Choroid plexus epithelial cell (primary cell): ENCODE measurements at places on chromosomes 11 and 22.

DNA sequence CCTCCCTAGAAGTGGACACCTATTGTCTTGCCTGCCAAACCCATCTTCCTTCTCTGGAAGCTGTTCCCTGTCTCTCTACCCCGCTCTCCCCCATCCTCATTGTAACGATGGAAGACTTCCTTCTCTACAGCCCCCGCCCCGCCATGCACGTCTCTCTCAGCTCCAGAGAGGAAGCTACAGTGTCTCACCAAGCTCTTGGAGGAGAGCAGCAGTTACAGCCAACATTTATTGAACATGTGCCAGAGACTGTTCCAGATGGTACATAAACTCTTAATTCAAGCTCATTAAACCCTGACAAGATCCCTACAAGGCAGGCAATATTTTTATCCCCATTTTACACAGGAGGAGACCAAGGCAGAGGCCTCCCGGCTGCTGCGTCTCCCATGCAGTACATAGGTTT, 15.1 kb downstream of the MCHR1 start:
- no peak for DNase-seq

- peak; percentile 95 for DNase-seq
Observed at GRCh38 chr11:40293655-40294348, 1165.7 kb downstream of the LRRC4C start.

GRCh38 chr22:44259366-44260215, 53.2 kb downstream of the SHISAL1 start:
- DNase-seq, result no peak

DNA sequence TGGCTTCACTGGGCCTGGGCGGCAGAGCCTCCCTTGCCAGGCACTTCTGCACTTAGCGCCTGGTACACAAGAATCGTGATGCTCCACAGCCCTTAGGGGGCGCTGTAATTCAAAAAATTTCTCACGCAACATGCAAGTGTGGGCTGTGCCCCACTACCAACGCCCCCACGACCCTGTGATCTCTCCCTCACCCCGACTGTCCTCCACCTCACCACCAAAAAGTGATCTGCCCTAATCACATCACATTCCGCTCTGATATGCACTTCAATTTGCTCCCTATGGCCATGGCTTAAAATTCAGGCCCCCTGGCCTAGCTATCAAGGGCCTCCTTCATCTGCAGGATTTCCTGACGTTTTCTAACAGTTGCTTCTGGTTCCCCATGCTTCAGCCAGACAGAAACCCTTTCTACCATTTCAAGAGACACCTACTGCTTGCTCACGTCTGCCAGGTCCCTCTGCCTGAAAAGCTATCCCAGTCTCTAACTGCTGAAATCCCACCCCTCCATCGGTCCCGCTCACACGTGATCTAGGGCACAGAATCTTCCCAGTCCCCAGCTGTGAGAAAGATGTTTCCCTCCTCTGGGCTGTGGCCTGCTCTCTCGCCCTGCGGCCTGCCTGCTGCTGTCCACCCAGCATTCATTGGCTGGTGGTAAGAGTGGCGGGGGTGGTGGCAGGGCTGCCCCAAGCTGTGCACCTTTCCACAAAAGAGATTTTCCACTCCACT, 27.9 kb upstream of the LRRC32 start:
- DNase-seq, result no peak

DNA sequence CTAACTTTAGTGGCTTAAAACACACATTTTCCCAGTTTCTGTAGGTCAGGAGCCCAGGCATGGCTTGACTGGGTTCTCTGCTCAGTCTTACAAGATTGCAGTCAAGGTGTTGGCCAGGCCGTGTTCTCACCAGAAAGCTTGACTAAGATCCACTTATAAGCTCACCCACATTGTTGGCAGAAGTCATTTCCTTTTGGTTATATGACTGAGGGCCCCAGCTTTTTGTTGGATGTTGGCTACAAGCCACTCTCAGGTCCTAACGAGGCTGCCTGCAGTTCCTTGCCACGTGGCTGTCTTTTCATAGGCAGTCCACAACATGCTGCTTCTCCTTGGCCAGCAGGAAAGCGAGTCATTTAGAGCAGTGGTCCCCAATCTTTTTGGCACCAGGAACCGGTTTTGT, 79.3 kb upstream of the CRTAM start:
- DNase-seq, result no peak

DNA sequence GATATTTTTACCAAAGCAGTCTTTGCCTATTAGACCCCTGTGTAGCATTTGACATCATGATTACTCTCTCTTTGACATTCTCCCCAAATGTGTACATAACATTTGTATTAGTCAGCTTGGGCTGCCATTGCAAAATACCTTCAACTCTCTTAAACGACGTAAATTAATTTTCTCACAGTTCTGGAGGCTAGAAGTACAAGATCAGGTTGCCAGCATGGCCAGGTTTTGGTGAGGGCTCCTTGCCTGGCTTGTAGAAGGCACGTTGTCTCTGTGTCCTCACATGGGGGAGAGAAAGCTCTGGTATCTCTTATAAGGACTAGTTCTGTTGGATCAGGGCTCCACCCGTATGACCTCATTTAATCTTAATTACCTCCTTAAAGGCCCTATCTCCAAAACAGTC, 12.3 kb upstream of the DLAT start:
- DNase-seq, result peak; percentile 88

GRCh38 chr22:25748140-25748539, 6.2 kb downstream of the MYO18B start:
- DNase-seq, result no peak

DNA sequence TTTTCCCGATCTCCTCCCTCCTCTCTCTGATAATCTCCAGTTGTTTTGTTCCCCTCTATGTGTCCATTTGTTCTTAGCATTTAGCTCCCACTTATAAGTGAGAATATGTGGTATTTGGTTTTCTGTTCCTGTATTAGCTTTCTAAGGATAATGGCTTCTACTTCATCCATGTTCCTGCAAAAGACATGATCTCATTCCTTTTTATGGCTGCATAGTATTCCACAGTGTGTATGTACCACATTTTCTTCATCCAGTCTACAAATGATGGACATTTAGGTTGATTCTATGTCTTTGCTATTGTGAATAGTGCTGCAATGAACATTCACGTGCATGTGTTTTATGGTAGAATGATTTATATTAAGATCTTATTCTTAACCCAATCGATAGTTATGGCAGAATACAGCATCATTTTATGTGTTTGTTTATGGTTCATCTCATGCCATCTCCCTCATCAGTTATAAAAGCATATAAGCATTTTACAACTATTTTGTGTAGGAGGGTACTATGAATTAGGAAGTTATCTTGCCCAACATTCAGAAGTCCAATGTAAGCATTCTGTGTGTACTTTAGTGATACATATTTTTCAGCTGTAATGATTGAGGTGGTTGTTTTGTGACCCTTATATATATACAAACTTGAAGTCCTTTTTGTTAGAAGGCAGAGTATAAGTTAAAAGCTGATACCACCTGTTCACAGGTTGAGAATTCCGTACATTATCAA, 3.2 kb downstream of the MS4A3 start:
- no peak for DNase-seq

DNA sequence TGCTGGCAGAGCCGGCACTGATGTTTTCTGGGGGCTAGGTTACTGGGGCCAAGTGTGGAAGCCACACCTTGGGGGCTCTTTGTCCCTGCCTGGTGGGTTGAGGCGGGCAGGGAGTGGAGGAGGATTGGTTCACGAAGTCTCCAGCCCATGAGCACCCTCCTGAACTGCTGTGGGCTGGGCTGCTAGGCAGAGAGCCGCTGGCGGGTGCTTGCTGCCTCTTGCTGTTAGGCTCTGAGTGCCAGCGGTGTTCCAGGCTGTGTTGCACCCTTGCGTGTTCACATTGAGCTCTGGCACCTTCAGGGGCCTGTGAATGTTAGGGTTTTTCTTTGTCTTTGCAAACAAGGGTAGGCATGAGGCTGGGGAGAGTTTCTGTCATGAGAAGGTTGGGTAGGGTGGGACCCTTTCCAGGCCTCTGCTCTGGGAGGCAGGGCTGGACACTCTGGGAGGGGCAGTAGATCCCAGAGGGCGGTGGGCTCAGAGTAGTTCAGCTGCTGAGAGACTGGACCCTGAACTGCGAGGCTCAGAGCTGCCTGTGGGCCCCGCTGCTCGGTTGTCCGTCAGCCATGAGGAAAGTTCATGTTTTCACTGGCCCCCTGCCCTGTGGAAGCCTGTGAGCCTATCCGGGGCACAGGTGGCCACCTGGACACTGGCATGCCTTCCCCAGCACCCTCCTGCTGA, 24.0 kb upstream of the TMEM191C start:
- no peak for DNase-seq

- DNase-seq, result no peak
Observed at GRCh38 chr11:129418039-129418438, 42.4 kb downstream of the BARX2 start.

DNA sequence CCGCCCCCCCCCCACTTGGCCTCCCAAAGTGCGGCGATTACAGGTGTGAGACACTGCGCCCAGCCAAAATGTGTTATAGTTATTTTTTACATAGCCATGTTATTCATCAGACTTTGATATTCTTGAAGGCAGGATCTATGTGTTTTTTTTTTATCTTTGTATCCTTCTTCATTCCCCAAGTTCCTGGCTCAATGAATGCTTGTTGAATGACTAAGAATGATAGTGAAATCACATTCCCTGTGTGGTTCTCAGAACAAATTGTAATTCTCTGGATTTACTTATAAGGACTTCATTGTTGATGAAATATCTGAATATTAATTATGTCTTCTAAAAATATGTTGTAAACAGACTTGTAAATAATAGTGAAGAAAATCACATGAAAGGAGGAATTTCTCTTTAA, 33.5 kb downstream of the MMP7 start:
- peak; percentile 54 for DNase-seq

- no peak for DNase-seq
Observed at GRCh38 chr11:82842019-82842418, 58.2 kb downstream of the PRCP start.

DNA sequence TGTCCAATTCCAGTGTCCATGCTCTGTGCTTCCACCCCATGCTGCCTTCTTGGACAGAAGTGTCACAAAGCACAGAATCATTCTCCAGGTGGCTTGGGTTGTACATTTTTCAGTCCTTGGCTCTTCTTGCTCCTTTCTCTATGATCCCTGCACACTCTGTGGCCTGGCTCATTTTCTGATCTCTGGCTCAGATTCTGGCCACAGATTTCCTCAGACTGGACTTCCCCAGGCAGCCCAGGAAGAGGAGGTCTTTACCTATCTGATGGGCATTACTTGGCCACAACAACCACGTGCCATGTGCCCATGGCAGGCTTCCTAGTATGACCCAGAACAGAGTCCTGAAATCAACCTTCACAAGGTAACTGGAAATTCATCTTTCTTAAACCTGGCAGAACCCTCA, 27.2 kb downstream of the SYTL2 start:
- no peak for DNase-seq

- no peak for DNase-seq
Observed at GRCh38 chr11:57541169-57541568, 3.8 kb downstream of the SMTNL1 start.

- DNase-seq, result no peak
Observed at GRCh38 chr11:75537740-75538139, 12.0 kb upstream of the GDPD5 start.

DNA sequence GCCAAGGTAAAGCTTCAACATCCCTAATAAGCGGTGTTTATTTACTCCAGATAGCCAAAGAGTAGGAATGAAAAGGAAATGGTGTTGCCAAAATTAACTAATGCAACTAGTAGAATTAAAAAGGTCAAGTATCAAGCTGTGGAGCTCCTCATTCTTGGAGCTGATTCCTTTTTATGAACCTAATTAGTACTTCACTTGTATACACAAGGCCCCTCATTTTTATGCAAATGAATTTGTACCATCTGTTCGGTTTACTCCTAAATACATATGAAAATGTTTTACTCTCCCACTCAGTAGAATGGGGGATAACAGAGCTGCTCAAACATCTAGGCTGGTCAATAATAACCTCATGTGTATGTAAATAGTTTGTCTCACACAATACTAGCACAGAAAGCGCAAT, 426.4 kb upstream of the LUZP2 start:
- no peak for DNase-seq

DNA sequence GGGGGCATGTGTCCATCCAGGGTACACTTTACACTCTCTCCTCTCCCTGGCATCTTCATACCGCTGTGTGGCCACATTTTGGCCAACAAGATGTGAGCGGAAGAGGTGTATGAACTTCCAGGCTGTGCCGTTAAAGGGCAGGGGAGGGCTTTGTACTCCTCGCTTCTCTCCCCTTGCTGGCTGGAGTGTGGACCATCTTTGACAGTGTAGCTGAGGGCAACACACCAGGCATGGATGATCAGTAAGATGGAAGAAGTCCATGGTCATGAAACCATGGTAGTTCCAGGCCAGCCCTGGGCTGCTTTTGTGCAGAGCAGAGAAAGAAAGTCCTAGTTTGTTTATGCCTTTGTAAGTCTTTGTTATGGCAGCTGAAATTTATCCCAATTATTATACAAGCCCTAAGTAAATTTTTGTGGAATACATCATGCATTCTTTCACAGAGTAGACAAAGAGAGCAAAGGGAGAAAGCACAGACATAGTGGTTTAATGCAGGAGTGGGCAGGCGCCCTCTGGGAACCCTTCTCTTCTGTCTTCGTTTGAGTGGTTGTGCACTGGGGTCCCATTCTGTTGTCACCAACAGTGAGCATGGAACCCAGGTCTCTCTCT, 70.4 kb downstream of the FBXO7 start:
- DNase-seq, result no peak

DNA sequence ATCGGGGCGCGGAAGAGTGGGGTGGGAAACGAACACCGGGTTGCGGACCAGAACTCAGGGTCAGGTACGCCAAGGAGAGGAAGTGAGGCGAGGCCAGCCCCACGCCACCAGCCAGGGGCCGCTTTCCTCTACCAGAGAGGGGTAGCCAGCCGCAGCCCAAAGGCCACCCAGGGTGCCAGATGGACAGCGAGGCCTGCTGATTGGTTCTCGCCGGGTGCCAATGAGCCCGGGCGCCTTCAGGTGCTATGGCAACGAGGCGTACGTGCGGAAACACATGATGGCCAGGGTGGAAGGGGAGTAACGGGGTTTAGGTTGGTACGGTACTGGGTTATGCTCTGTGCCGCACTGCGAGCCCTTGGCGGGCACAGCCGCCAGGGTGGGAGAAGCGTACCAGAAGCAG, 128.9 kb downstream of the SERGEF start:
- no peak for DNase-seq

- DNase-seq, result peak; percentile 80
Observed at GRCh38 chr11:72430741-72431570, 3.4 kb downstream of the CLPB start.

GRCh38 chr11:110432713-110433392, 3.1 kb downstream of the FDX1 start:
- peak; percentile 70 for DNase-seq

GRCh38 chr11:44575288-44575672, 9.8 kb downstream of the CD82 start:
- peak; percentile 47 for DNase-seq

DNA sequence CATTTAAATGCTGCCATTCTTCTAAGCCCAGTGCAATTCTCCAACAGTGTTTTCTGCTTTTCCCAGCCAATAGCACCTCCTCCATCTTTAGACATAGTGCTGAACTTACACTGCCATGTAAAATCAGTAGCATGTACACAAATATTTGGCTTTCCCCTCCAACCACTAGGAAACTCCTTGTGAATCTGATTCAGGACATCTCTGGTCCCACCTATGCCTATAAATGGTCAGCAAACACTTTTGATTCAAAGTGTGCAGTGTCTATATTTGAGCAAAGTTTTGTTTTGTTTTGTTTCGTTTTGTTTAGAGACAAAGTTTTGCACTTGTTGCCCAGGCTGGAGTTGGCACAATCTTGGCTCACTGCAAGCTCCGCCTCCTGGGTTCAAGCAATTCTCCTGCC, 24.8 kb downstream of the YPEL4 start:
- DNase-seq, result no peak

- DNase-seq, result no peak
Observed at GRCh38 chr11:11045156-11045930, 187.5 kb upstream of the ZBED5 start.
